GM23248 (cell line): ENCODE measurements at places on chromosomes 2 and 18.

DNA sequence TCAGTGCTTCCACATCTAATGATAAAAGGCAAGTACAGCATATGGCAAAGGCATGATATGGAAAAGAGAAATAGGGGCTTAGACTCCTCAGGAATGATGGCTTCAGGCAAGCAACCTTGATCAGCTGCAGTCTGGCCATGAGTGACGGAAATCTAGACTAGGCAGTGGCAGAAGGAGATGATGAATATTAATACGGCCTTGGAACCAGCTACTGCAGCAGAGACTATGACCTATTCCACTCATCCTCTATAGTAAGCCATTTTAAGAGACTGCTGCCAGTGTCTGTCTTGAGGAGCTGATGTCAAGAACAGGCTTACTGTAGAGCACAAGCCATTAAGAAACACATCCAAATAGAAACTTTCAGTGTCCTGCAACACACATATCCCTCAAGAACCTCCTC lies 23.7 kb downstream of the ASXL2 start:
- no peak for DNase-seq

GRCh38 chr2:130729322-130730299 lies 741 bp downstream of the GPR148 start:
- DNase-seq, result no peak

GRCh38 chr18:77077941-77078689 lies 54.5 kb downstream of the MBP start:
- DNase-seq, result peak; percentile 66

- DNase-seq, result no peak
These were observed 155.1 kb downstream of the FIGN start for GRCh38 chr2:163580757-163581156.

DNA sequence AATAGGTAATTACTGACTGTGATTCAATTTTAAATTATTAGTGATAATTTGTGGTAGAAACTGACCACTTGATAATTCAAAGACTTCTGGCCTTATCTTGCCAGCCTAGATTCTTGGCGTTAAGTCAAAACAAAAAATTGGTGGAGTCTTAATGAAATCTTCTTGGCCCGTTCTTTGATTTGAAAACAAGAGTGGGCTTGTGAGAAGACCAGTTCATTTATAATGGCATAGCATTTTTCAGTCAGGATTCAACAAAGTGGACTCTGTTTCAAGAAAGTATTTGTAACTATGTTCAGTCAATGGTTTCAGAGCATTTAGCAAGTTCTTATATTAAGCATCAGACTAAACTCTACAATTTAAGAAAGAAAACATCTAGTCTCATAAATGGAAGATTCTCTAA lies 26.0 kb downstream of the ITGA4 start:
- no peak for DNase-seq

DNA sequence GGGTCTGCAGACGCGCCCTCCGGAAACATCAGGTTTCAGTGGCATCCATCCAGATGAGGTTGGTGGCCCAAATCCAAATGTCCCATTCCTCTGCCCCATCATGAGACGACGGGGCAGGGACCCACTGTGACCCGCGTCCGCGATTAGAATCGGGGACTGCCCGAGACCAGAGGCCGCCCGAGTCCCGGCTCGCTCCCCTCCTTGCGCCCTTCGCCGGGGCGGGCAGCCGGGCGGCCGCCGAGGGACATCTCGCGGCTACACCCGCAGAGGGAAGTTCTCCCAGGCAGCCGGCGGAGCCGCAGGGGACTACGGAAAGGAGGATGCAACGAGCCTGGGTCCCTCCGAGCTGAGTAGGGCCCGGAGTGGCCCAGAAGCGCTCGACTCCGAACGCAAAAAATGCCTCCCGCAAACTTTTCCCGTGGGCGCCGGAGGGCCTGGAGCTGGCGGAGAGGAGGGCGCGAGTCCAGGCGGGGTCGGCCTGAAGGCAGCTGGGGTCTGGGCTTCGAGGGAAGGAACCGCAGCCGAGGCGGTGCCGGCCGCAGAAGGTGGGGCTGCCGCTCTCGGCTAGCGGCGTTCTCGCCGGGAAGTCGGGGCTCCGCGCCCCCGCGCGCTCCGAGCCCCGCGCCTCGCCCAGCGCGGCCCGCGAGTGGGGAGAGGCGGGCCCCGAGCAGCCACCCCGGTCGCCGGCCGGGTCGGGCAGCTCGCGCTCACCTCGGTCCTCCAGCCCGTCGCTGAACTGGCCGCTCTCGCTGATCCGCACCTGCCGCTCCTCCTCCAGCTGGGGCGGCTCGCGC lies 580 bp downstream of the TMEM163 start:
- DNase-seq, result peak; percentile 10

GRCh38 chr2:236873636-236874035 lies 212.1 kb upstream of the COPS8 start:
- DNase-seq, result peak; percentile 34

GRCh38 chr2:216142540-216142939 lies 33.4 kb downstream of the XRCC5 start:
- DNase-seq, result peak; percentile 69

GRCh38 chr2:206389164-206389563 lies 54.2 kb upstream of the ADAM23 start:
- DNase-seq, result no peak

DNA sequence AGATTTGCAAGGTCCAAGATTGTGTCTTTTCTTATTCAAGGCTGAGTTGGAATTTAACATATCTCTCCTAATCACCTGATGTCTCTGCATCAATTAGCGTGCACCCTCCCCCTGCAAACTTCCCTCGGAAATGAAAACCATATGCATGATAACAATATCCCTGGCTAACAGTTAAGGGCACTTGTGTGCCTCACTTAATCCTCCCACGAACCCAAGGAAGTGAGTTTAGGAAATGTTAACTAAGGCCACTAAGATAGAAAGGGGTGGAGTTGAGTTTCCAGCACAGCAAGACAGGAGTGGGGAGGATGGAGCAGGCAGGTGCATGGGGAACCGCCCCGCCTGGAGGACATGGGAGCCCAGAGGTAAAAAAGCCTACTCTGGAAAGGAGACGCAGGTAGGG lies 52.4 kb upstream of the PTMA start:
- no peak for DNase-seq

- no peak for DNase-seq
These were observed 12.1 kb upstream of the ARMC9 start for GRCh38 chr2:231186325-231186724.

- no peak for DNase-seq
These were observed 129.3 kb upstream of the EPAS1 start for GRCh38 chr2:46167924-46168323.

DNA sequence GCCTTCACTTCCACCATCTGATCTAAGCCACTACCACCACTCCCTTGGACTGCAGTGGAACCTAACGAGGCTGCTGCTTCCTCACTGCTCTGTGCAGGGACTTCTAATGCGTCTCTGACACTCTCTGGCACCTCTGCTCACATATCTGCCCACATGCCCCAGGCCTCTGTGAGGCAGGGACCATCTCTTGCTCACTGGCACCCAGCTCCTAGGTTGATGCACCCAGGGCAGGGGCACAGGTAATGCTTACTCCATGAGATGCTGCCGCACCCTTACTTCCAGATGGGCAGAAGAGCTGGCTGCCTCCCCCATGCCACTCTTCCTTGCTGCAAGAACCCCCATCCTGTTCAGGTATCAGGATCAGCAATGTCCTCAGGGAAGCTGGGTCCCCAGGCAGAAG lies 294.0 kb upstream of the HS6ST1 start:
- DNase-seq, result no peak

GRCh38 chr2:224586127-224586695 lies 1.0 kb upstream of the CUL3 start:
- no peak for DNase-seq

DNA sequence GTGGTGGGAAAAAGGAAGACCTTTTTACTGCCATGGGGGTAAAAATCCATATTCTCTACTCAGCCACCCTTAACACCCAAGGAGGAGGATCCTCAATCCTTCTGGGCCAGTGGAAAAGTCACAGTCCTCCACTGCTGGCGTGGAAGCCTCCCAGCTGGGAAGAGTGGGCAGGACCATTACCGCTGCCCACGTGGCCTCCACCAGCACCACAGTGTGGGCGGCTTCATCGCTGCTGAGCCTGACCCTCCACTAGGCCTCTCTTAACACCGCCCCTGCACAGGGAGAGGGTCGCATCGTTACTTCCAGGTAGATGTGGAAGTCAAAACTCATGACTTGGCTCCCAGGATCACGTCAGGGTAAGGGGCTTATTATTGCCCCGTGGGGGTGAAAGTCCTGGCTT lies 656.5 kb downstream of the SUCLG1 start:
- DNase-seq, result no peak

GRCh38 chr2:71060871-71061270 lies 7.6 kb upstream of the NAGK start:
- peak; percentile 63 for DNase-seq

DNA sequence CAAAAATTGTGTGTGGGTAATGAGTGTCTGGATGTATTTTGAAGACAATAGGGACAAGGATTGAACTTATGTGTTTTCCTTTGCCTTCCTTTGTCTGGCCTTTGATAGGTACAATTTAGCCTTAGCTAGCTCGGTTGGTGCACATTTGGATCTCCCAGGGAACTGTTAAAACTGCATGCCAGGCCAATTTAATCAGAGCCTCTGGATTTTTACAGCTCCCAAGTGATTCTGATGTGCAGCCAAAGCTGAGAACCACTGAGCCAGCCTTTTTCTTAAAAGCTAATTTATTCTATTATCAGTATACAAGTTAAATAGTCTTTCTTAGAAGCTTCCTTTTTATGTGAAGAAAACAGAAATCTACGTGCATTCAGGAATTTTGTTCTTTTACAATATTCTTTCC lies 25.0 kb downstream of the PLEK start:
- no peak for DNase-seq

DNA sequence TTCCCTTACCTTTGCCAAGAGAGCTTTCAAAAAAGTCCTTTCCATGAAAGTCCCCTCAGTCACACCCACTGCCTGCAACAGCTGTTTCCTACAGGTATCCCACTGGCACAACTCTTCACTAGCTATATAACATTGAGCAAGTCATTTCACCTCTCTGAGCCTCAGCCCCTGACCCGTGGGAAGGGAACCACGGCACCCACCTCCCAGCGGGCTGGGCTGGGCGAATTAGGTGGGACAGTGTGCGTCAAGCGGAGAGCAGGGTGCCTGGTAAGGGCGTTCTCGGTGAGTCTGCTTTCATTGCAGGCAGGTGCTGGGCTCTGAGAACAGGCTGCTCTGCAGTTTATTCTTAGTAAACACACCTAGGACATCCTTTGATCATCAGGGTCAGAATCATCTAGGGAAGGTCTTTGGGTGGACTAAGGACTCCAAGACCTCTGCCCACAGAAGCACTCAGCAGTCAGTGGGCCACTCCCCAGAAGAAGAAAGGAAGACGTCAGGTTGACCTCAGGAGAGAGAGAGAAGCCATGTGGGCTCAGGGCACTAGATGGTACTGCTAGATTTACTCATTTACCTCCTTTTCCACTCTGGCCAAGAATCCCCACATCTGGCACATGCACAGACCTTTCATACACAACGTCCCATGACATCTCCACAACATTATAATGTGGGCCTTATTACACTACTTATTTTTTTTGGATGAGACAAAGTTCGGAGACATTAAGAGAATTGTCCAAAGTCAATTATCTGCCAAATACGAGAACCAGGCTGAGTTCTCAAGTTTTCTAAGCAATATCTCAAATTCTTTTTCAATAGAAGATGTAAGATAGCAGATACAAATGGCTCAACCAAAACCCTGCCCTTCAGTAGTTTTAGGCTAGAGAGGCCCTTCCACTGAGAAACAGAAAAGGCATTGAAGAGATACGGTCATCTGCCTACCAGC lies 79.9 kb downstream of the GALNT14 start:
- no peak for DNase-seq

- no peak for DNase-seq
These were observed 79.6 kb upstream of the RAPGEF4 start for GRCh38 chr2:172655838-172656573.

DNA sequence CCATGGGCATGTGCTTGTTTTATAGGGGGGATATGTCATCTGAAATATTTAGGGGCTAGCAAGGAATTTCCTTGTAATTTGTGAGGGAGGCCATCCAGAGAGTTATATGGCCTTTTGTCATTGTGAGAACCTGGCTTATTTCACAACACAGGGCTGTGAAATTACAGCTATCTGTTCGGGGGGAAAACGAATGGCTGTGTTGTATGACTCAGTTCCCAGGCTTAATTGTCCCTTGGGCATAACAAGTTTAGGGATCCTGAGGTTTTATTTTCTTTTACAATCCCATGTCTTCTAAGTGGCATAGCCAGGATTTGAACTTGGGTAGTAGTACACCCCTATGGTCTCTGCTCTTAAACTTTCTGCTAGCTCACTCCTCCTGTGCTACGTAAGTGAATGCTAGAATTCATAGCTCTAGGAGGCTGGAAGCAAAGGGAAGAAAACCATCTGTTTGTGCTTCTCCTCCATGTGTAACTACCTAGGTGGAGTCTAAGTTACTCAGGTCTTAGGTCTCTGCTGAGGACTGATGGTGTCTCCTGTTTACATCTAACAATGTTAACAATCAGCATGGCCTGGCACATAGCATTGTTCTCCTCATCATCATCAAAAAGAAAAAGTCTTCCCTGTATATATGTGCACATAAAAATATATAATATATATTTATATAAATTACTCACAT lies 53.8 kb downstream of the SKA1 start:
- peak; percentile 7 for DNase-seq

- no peak for DNase-seq
These were observed 195.4 kb upstream of the ARL4C start for GRCh38 chr2:234691968-234692955.

GRCh38 chr2:123438251-123438650 lies 586.8 kb upstream of the CNTNAP5 start:
- DNase-seq, result no peak

DNA sequence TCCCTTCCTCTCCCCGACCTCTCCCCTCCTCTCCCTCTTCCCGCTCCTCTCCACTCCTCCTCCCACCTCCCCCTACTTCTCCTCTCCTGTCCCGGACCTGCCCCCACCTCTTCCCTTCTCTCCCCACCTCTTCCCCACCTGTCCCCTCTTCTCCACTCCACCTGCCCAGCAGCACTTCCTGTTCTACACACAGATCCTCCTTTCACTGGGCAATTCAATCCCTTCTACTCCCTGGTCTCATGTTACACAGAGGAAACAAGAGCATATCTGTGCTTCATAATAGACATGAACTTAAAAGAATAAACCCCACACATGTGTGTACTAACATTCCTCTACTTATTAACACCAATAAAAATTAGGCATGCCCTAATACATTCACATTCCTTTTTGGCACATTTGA lies 34.8 kb downstream of the TIMM21 start:
- no peak for DNase-seq

DNA sequence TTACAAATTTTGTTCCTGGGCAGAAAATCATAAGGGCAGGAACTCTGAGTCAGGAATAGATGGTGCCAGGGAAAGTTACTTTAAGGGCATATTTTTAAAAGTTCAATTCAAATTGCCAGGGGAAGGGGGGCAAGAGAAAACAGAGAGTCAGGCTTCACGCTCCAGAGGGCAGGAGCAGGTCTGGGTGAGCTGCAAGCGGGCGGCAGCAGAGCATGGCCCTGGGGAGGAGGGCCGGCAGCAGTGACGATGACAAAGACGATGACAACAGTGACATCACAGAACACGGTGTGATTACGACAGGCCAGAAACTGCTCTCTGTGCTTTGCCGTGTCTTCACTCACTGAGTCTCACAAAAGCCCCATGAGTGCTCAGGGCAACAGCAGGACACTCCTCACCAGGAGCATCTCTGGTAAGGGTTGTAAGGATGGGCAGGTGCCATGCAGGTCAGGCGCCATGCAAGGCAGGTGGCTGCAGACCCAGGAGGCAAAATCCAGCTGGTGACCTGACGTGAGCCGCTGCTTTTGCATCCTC lies 23.3 kb downstream of the CHST10 start:
- DNase-seq, result no peak
